ENCODE measurements at places on chromosomes 3 and 15.

- DNase-seq: no peak
Measured at GRCh38 chr15:90362936-90363212, 10.8 kb downstream of the ZNF774 start.

GRCh38 chr15:76861815-76862397 lies 43.2 kb downstream of the SCAPER start:
- no peak for DNase-seq

DNA sequence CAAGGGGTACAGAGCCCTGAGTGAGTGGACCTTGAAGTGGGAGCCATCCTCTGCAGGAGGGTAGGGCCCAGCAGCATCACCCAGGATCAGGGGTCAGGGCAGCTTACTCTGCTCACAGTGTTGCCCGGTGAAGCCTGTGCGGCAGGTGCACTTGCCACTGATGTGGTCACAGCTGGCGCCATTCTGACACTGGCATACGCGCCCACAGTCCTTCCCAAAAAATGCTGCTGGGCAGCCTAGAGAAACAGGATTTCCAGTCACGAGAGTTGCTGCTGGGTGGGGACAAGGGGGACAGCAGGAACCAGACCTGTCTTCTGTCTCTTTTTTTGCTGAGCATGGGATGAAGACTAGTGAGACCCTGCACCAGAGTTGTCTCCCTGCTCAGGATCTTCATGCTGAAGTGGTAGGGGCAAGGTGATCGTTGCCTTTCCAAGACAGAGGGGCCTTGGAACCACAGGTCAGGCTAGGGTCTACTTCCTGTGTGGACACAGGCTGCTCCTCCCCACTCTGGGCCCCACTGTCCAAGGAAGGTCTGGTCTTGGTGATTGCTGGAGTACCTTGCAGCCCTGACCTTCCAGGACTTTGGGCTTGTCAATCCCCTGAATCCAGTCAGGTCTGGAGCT lies 46.9 kb downstream of the RAB11A start:
- DNase-seq: no peak

GRCh38 chr15:64009798-64010261 lies 36.5 kb downstream of the DAPK2 start:
- DNase-seq: peak; percentile 8

- DNase-seq: no peak
Measured at GRCh38 chr3:122825460-122825859, 30.6 kb downstream of the SLC49A4 start.

DNA sequence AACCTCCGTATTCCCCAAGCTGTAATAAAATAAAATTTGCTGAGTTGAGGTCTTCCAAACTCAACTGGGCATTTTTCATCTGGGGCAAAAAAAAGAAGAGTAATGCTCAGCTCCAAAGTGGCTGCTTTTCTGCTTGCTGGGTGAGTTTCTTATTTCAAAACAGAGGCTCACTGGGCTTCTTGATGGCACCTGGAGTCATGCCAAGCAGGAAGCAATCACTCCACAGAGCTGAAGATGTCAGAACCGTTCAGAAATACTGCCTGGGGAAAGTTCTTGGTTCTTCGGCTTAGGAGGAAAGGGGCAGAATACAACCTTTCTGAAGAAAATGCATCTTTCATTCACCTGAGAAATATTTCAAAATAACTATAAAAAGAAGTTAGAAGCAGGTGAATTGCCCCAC lies 4.1 kb downstream of the CCR9 start:
- no peak for DNase-seq

DNA sequence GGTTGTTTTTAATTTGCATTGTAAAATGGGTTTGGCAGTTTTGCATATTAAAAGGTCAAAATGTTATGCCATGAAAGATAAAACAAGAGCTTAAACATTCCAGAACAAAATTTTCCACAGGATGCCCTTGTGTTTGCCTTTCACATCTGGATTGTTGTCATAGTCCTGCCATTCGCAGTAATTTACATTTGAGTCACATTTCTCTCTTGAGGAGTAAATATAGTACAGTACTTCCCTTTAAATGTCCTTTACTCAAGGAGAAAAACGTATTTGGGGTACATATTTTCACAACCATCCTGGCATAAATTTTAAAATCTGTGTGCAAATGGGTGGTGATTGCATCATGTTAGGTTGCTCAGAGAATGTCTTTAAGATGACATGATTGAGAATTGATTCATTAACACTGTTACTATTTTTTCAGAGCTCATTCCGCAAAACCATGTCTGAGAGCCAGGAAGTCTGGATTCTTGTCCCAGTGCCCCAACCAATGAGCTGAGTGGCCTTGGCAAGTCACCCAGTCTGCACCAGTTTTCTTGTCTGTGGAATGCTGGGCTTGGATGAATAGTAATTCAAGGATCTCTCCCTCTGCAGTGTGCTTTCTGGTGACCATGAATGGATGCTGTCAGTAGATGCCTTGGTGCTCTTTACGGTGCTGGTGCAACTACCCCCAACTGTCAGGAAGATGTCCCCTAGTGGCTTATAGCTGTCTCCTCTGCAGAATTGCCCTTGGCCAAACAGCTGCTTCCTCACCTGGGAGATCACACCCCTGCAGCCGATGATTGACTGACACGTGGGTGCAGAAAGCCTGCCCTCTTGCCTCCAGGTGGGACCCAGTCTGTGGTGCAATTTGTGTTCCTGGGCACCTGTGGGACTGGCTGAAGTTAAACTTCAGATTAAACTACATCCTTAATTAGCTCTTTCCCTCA lies 43.0 kb downstream of the ABHD5 start:
- DNase-seq: no peak

DNA sequence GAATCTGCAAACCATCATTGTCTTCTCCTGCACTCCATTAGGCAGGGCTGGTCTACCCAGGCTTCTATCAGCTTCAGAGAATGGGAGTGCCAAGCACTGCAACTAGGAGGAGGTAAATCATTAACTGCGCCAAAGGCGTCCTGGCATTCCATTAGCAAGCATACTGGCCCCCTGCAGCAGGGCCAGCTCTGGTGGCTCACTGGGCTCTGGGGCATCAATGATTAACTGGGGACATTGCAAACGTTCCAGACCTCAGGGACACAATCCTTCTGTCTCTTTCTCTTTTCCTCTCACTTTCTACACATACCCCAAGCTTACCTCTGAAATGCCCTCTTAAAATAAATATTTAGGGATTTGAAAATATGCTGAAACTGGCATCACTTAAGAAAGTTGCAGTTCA lies 129.0 kb downstream of the MYLK start:
- no peak for DNase-seq

- no peak for DNase-seq
Measured at GRCh38 chr3:122977746-122978466, 49.7 kb downstream of the SEMA5B start.

DNA sequence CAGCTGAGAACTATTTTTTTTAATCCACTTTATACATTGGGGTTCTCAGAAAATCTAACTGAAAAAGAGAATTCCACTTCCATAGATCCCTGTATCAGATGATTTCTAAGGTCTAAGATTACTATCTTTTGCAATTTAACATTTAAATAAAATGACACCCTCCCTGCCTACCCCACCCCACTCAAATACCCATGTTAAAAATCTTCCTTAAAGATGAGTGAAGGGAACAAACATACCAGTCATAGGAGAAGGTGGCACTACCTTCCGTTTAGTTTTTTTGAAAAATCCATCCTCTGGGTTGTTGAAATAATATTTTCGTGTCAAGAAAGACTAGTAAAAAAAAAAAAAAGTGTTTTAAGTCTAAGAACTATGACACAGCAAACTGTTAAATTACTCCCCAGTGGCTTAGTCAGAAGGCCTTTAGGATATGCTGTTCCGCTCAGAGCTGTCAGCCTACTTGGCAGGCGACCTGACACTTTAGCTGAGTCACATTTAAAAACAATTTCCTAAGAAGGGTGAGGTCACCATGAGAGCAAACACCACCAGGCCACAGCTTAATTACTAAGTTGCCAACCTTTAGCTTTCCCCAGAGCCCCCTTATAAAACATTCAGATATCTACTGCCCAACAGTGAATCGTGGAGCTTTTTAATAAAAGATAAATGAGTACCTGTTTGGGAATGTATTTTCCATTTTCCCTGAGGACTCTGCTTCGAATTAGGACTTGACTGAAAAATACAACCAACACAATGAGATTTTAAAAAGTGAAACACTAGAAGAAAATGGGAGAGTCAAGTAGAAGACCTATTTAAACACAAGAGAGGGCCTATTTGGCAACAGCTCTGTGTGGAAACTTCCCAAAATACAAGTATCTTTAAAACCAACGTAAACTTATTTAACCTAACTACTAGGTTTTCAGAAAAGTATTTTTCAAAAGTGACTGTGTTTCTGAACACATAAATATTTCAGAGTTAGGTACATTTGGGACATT lies 9.6 kb downstream of the EMC3 start:
- DNase-seq: no peak

Data from stimulated activated CD4-positive, alpha-beta T cell treated with anti-CD3 and anti-CD28 coated beads, Interleukin-12 subunit alpha, Interleukin-12 subunit beta, amount 100 ng/mL, for 24 hours (primary cell).